Tibial nerve (tissue), 4 donors: ENCODE measurements at places on chromosomes 13 and 19.

GRCh38 chr13:109199280-109199679 is 569.9 kb downstream of the MYO16 start:
- H3K4me1 ChIP-seq, result no peaks in the 10 kb centered on the region
- H3K27me3 ChIP-seq, result no peaks in the 10 kb centered on the region
- no peaks in the 10 kb centered on the region for H3K36me3 ChIP-seq
- H3K4me3 ChIP-seq, result no peak overlapping the region
- DNase-seq, result no peak
- no peak overlapping the region for H3K27ac ChIP-seq

DNA sequence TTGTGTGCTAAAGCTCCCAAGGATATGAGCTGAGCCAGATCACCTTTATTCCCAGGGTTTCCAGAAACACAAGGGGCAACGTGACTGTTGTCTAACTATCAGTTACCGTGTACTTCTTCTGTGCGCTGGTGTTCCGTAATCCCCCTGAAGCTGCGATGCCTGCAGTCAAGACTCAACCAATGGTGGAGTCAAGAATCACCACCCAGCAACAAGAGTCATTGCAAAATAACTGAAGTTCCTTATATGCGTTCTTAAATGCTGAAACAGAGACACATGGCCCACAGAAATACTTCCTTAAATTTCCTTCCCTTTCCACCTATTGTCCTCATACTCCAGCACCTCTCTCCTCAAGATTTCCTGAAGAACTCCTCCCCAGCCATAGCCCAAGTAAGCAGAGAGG is 200.2 kb downstream of the KATNAL1 start:
- no peaks in the 10 kb centered on the region for H3K36me3 ChIP-seq
- H3K4me3 ChIP-seq, result no peak overlapping the region
- H3K27ac ChIP-seq, result no peak overlapping the region
- no peaks in the 10 kb centered on the region for H3K4me1 ChIP-seq
- peak; percentile 15 for DNase-seq
- H3K27me3 ChIP-seq, result no peaks in the 10 kb centered on the region

DNA sequence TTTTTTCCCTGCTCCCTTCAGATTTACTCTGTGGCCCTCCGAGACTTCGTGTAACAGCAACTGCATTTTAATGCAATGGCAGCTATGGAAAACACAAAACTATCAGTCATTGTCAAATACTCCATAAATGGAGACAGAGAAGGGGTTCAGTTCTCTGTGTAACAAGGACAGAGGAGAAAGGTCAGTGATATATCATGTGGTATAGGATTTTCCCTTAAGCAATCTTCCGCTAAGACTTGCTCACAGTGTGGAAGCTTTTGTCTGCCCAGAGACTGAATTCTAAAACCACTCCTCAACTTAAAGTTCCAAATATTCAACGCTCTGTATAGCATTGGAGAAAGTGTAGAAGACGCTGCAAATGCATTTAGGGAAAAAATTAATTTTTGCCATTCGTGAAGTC is 111.3 kb upstream of the EDNRB start:
- no peak for DNase-seq
- no peaks in the 10 kb centered on the region for H3K27me3 ChIP-seq
- H3K27ac ChIP-seq, result no peak overlapping the region
- no peaks in the 10 kb centered on the region for H3K36me3 ChIP-seq
- H3K4me1 ChIP-seq, result no peaks in the 10 kb centered on the region
- no peak overlapping the region for H3K4me3 ChIP-seq

DNA sequence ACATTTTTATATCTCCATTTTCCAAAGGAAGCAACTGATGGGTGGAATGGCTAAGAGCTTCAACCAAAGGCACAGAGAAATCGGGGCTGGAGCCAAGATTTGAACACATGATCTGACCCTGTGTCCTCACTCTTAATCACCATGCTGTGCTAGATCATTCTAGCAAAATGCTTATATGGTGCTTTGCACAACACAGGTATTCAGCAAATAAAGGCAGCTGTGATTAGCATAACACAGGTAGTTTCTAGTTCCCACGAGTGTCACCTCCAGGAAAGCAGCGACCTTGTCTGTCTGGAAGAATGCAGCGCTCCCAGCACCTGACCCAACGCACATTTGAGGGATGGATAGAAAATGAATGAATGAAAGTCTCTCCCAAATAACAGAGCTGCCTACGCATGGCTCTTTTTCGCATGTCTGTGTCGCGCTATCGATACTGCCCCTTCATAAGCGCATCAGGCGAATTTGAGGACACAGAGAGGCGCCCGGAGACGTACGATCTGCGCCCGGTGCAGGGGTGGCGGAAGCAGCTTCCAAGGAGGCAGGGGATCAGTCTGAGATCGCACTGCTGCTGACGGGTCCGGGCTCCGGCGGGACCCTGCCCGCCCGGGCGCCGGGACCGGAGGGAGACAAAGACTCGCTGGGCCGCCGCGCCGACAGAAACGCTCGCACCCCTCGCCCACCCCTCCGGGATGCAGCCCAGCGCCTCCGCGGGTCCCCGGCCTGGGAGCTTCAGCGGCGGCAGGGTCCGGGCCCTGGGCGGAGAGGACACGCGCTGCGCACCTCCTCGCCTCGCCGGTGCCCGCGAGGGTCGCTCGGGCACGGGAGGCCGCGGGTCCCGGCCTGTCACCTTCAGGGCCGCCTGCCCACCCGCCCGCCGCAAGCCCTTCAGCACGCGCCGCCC is 609 bp downstream of the EPS15L1 start:
- H3K4me1 ChIP-seq, result peaks cover 19% of the 10 kb centered on the region
- no peaks in the 10 kb centered on the region for H3K36me3 ChIP-seq
- H3K27me3 ChIP-seq, result no peaks in the 10 kb centered on the region
- DNase-seq, result no peak
- H3K4me3 ChIP-seq, result peak overlapping the region; percentile 98
- H3K27ac ChIP-seq, result peak overlapping the region; percentile 95

DNA sequence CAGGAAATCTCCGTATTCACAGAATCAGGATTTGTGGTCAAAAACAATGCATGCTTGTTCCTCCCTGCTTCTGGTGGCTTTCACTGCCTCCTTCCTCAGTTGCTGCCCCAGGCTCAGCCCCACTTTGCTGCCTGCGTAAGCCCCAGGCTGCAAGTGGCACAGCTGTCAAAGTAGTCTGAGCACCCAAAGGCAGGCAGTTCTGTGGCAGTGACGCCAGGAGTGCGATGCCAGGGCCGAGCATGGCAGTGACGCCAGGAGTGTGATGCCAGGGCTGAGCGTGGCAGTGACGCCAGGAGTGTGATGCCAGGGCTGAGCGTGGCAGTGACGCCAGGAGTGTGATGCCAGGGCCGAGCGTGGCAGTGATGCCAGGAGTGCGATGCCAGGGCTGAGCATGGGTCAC is 77.3 kb upstream of the GPR183 start:
- H3K4me3 ChIP-seq, result no peak overlapping the region
- H3K27ac ChIP-seq, result no peak overlapping the region
- DNase-seq, result no peak

DNA sequence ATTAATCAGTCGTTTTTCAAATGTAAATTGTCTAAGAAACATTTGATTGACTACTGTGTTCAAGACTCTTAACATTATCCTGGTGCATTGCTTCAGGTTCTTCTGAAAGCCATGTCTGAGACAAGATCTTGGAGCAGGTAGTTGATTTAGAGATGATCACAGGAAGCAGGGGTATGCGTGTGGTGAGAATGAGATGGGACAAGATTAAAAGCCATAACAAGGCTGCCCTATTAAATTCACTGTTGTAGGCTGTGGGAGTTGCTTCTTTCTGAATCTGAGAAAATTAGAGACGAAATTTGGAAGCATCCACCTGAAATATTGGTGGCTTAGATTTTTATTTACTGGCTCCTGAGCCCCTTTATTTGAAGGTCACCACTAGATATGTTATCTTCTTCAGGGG is 687.4 kb upstream of the SLITRK6 start:
- H3K36me3 ChIP-seq, result no peaks in the 10 kb centered on the region
- no peaks in the 10 kb centered on the region for H3K27me3 ChIP-seq
- H3K4me1 ChIP-seq, result no peaks in the 10 kb centered on the region
- H3K27ac ChIP-seq, result no peak overlapping the region

- peaks cover 6% of the 10 kb centered on the region for H3K4me1 ChIP-seq
- peak overlapping the region; percentile 95 for H3K27ac ChIP-seq
- no peak for DNase-seq
- peaks cover 8% of the 10 kb centered on the region for H3K36me3 ChIP-seq
- H3K4me3 ChIP-seq, result peak overlapping the region; percentile 83
These were observed 2.0 kb downstream of the CDC34 start for GRCh38 chr19:533364-534058.

DNA sequence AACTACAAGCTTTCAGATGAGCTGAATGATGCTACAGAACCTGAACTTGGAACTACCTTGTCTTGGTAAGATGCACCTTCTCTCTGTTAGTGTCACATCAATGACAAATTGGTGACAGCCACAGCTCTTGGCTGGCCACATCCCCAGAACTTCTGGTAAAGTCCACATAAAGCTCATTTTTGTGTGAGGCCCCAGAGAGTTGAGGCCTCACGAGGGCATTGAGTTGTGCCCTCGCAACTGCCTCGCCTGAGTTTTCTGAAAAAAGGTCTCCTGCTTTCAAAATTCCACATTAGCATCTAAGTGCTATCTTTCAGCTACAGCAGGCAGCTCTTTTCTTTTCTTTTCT is 42.6 kb downstream of the MRPL57 start:
- H3K27me3 ChIP-seq, result no peaks in the 10 kb centered on the region
- H3K4me3 ChIP-seq, result no peak overlapping the region
- H3K27ac ChIP-seq, result no peak overlapping the region
- no peaks in the 10 kb centered on the region for H3K36me3 ChIP-seq
- no peaks in the 10 kb centered on the region for H3K4me1 ChIP-seq

GRCh38 chr19:33150852-33151518 is 19.1 kb downstream of the WDR88 start:
- no peak overlapping the region for H3K4me3 ChIP-seq
- no peak for DNase-seq
- no peaks in the 10 kb centered on the region for H3K36me3 ChIP-seq
- H3K27me3 ChIP-seq, result no peaks in the 10 kb centered on the region
- no peaks in the 10 kb centered on the region for H3K4me1 ChIP-seq

DNA sequence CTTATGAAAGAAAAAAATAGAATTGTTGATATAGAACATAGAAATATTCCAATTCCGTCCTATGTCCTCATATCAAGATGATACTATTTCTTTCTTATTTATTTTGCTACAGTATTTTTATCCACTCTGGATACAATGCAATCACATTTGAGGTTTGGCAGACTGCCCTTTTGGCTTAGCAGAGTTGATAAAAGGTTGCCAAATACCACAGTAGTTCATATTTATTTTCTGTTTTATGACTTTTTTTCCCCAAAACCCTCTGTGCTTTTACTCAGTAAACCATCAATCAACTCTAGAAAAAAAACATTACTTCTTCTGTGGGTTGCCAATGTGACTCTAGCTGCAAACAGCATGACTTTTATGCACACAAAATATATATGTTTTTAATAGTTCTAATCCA is 424.5 kb downstream of the PCDH9 start:
- no peaks in the 10 kb centered on the region for H3K4me1 ChIP-seq
- peak; percentile 50 for DNase-seq
- no peaks in the 10 kb centered on the region for H3K36me3 ChIP-seq
- H3K27ac ChIP-seq, result no peak overlapping the region
- no peaks in the 10 kb centered on the region for H3K27me3 ChIP-seq

DNA sequence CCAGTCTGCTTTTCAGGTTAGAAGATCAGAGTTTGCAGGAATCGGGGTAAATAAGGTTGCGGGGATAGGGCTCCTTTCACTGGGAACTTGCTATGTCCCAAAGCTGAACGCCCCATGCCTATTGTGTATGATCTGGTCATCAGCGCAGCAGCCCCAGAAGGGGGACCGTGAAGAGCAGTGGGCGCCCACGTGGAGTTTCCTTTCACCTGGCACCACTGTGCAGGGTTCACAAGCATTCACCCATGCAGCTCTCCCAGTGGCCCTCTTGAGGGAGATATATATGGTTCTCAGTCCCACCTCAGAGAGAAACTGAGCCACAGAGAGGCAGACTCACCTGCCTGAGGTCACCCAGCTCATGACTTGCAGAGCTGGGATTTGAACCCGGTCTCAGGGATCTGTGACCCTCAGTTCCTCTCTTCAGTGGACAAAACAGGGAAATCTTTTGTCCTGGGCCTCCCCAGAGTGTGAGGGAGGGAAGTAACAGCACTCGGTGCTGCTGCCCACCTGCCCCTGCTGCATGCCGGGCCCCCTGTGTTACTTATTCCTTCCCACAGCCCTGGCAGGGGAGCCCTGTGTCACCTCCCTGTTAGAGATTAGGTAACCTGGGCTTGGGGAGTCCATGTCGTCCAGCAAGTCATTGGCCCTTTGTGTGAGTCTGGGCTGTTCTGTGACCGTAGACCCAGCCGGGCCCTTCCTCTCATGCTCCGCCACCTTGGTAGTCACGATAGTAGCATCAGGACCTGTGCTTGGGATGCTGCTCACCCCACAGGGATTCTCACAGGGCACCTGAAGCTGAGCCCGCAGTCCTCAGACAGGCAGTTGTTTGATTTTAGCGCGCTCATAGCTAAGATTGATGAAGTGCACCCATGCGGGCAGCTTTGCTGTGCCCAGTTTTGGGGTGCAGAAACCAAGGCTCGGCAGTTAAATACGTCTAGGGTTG is 27.9 kb downstream of the PPP5C start:
- peak overlapping the region; percentile 26 for H3K27ac ChIP-seq
- H3K4me3 ChIP-seq, result no peak overlapping the region
- H3K36me3 ChIP-seq, result peaks cover 45% of the 10 kb centered on the region
- DNase-seq, result no peak
- peaks cover 14% of the 10 kb centered on the region for H3K4me1 ChIP-seq

DNA sequence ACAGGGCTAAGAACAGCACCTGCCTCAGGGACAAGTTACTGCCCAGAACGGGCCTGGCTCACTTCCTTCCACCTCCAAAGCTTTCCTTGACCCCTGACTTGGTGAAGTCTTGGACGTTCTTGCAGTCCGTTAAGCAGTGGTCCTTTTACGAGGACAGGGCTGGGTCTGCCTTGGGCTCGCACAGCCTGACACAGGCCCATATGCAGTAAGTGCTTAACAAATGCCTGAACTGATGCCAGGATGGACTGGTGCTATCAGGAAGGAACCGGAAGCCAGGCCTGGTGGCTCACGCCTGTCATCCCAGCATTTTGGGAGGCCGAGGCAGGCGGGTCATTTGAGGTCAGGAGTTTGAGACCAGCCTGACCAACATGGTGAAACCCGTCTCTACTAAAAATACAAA is 1.8 kb upstream of the PLK5 start:
- H3K4me1 ChIP-seq, result peaks cover 21% of the 10 kb centered on the region
- no peak overlapping the region for H3K4me3 ChIP-seq
- H3K36me3 ChIP-seq, result no peaks in the 10 kb centered on the region
- H3K27me3 ChIP-seq, result peaks cover 38% of the 10 kb centered on the region

- H3K4me1 ChIP-seq, result peaks cover 6% of the 10 kb centered on the region
- no peak overlapping the region for H3K27ac ChIP-seq
These were observed 8.6 kb upstream of the CSNK1G2 start for GRCh38 chr19:1932395-1932794.

- H3K27me3 ChIP-seq, result no peaks in the 10 kb centered on the region
- H3K27ac ChIP-seq, result no peak overlapping the region
- DNase-seq, result no peak
- no peaks in the 10 kb centered on the region for H3K36me3 ChIP-seq
These were observed 336.5 kb downstream of the FOXO1 start for GRCh38 chr13:40329781-40330485.

- DNase-seq, result no peak
- no peaks in the 10 kb centered on the region for H3K36me3 ChIP-seq
- no peaks in the 10 kb centered on the region for H3K27me3 ChIP-seq
These were observed 2.8 kb downstream of the MADCAM1 start for GRCh38 chr19:498977-499623.
